ENCODE measurements at places on chromosomes 4 and X. TPM values are rescaled to one million over a fixed set of nuclear protein-coding genes. Genes with fewer than 3 reads are reported as not detected.

SH3RF1 gene
- total RNA-seq, result 41.2 TPM

ADAM29 gene
- not detected for total RNA-seq

TKTL1 gene
- total RNA-seq, result not detected

CDK16 gene
- total RNA-seq, result 76.3 TPM

CDKL2 gene
- total RNA-seq, result 3.1 TPM

C4orf50 gene
- total RNA-seq, result 0.07 TPM

BEND4 gene
- total RNA-seq, result 1.0 TPM

CXCL11 gene
- not detected for total RNA-seq

SULT1B1 gene
- total RNA-seq, result 2.4 TPM

PASD1 gene
- total RNA-seq, result not detected

SPANXB1 gene
- not detected for total RNA-seq

SLC2A9 gene
- total RNA-seq, result 0.51 TPM

MGARP gene
- total RNA-seq, result 3.2 TPM

GPRASP1 gene
- total RNA-seq, result 18.8 TPM

DRD5 gene
- total RNA-seq, result not detected

SMIM10 gene
- total RNA-seq, result 4.6 TPM

C4orf51 gene
- not detected for total RNA-seq

ATP1B4 gene
- total RNA-seq, result not detected

SSX1 gene
- total RNA-seq, result not detected

RTL3 gene
- not detected for total RNA-seq

TCEAL6 gene
- total RNA-seq, result not detected

NKX3-2 gene
- not detected for total RNA-seq

GPR143 gene
- total RNA-seq, result not detected

HGFAC gene
- total RNA-seq, result not detected

SUPT20HL1 gene
- not detected for total RNA-seq
